ENCODE measurements at places on chromosomes 6 and 20.

DNA sequence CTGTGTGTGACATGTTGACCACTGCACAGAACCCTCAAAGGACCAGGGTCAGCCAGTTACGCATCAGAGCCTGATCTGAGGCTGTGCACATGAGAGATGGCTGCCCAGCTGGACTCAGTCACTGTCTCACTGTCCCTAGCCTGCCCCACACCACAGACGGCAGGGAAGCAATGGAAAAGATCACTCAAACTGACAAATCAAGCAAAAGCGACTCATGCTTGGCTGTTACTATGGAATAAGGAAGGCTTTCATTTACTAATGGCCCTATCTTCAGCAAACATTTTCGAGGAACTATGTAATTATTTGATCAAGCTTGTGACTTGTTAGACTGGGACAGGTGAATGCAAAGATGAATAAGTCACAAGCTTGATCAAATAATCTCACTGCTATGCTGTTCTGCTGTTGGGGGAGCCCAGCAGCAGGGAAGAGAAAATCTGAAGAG, 137.0 kb downstream of the SLC23A2 start:
- no peak for DNase-seq

DNA sequence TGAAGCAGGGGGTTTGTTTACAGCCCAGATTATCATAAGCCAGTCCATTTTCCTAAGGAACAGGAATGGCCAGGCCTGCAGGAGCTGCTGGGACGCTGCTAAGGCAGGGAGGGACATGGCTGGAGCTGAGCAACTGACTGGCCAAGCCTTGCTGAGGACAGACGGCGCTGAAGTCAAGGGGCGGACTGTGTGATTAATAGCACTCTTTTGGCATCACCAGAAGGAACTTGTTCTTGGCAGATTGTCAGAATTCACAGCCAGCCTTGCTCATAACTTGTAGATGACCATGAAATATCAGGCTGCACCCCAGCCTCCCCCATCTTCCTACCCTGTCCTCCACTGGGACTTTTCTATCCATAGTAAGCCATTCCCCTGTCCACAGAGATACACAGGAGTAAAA, 218.8 kb upstream of the RNF24 start:
- DNase-seq = peak; percentile 59

GRCh38 chr6:127786109-127786508, 114.7 kb downstream of the THEMIS start:
- DNase-seq = no peak

- peak; percentile 6 for DNase-seq
Observed at GRCh38 chr6:114342826-114343781, at the start of gene HS3ST5. TSS of gene HS3ST5 (minus strand) at chr6:114343023. CDS start at chr6:114062845, 280,178 bp downstream.

DNA sequence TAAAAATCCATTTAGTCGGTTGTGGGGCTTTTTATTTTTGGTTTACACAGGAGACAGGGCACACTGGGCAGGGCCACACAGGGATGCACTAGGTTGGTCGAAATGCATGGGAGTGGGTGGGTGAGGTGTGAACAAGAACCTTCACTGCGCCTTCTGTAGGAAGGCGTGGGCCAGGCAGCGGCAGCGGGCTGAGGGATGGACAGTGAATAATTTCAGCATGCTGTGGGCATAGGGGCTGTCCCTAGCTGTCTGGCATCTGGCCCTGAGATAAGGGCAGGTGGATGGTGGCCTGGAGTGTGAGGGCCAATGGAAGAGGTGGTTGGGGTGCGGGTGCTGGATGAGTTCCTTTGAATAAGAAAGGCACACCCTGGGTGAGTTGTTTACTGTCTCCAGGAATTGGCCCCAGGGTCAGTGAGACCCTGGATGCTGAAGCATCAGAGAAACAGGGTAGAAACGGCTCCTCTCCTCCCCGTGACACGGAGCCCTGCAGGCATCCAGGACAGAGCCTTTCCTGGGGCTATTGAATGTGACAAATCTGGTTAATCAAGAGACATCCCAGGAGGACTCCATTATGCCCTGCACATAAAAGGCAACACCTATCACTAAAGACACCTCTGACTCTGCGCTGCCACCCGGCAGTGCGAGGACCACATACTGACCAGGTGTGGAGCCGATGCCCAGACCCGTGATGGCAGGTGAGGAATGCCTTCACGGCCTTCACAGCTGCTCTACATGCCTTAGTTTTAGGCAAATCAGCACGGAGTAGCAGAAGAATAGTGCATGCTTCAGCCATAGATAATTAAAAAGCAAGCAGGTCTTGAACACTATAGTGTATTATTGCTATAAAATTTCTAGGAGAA, 123.0 kb upstream of the SNX9 start:
- no peak for DNase-seq

GRCh38 chr20:44626278-44626677, 25.2 kb downstream of the ADA start:
- DNase-seq = no peak

- DNase-seq = peak; percentile 72
Observed at GRCh38 chr20:46681032-46681854, 8.0 kb downstream of the TP53RK start.

- no peak for DNase-seq
Observed at GRCh38 chr6:138953451-138953850, 34.6 kb downstream of the REPS1 start.

- DNase-seq = no peak
Observed at GRCh38 chr6:125989631-125990030, 3.3 kb downstream of the TRMT11 start.

DNA sequence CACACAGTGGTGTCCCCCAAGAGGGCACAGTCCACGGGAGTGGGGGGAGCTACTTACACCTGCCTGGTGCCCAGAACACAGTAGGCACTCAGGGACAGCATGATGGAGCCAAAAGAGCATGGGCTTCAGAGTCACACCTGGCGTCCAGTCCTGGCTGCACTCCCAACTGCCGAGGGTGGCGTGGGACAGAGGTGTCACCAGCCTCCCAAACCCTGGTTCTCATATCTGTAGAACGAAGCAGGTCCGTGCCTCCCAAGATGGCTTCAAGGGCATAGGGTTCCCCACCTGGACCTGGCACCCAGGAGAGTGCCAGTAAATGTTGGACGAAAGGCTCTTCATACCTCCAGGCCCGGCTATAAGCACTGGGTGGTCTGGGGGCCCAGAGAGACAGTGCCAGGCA, 8.9 kb downstream of the HRH3 start:
- DNase-seq = no peak
